ENCODE measurements at places on chromosomes 6 and 20. TPM values are rescaled to one million over a fixed set of nuclear protein-coding genes. Genes with fewer than 3 reads are reported as not detected.

The ZNF391 gene
- total RNA-seq: 3.0 TPM

The PNLDC1 gene
- total RNA-seq: 0.22 TPM

GRCh38 chr6:34553750-34554149 is 2.4 kb downstream of the SPDEF start:
- DNase-seq: no peak

The MEI4 gene
- total RNA-seq: under 0.01 TPM

- DNase-seq: no peak
Observed at GRCh38 chr6:70103798-70104197, 199.1 kb downstream of the COL9A1 start.

DNA sequence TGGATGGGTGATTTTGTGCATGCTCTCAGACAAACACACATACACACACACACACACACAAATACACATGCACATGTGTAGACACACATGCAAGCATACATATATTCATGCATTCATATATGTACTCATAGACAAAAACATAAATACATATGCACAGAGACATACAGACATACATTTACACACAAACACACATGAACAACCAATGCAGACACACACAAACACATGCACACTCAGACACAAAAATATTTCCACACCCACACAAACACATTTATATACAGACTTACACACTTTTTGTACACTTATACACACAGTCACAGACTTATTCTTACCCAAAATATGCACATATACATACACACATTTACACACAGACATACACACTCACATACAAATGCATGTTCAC is 94.9 kb upstream of the NKX2-2 start:
- no peak for DNase-seq

- DNase-seq: no peak
Observed at GRCh38 chr20:19881080-19881840, 123.2 kb downstream of the RIN2 start.

Measured in muscle of leg (tissue), 16 donors.